GM23248 (cell line): ENCODE measurements at places on chromosomes 12 and 14.

DNA sequence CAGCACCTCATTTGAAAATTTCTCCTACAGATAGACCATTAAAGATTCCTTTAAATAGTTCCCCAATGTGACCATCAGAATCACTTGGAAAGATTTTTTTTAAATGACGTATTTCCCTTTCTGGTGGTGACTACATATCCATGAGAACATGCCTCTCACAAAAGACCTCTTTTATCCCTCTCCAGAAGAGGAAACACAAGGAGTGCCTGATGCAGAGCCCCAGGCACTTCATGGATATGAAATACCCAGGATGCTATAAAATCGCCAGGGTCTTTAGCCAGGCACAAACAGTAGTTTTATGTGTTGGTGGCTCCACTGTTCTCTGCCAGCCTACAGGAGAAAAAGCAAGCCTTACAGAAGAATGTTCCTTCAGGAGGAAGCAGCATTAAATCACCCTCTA lies 97.1 kb downstream of the ETNK1 start:
- no peak for DNase-seq

- DNase-seq: no peak
Observed at GRCh38 chr12:90915353-90915752, 39.6 kb downstream of the CCER1 start.

- no peak for DNase-seq
Observed at GRCh38 chr12:75938189-75938588, 93.4 kb downstream of the PHLDA1 start.

GRCh38 chr12:46224386-46224785 lies 44.5 kb downstream of the SLC38A1 start:
- DNase-seq: peak; percentile 94

DNA sequence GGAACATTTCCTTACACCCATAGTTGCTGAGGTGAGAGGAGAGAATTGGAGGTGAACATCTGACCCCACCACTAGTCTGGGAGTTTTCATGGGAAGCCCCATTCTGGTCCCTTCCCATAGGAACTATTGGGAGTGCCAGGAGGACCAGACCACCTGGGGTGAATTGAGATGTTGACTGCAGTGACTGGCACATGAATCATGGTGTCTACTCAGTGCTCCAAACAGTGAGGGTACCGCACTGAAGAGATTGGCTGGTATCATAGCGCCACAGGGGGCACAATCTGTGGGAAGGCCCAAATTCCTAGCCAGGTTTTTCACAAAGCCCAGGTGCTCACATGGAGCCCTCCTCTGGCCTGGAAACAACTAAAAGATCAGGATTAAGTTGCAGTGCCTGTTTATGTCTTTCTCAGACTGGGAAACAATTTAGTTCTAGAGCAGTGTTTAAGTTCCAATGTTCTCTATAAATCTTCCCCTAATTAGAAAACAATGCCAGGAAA lies 3.7 kb upstream of the RNASE9 start:
- DNase-seq: no peak

- DNase-seq: no peak
Observed at GRCh38 chr12:24977711-24978110, 28.8 kb upstream of the BCAT1 start.

DNA sequence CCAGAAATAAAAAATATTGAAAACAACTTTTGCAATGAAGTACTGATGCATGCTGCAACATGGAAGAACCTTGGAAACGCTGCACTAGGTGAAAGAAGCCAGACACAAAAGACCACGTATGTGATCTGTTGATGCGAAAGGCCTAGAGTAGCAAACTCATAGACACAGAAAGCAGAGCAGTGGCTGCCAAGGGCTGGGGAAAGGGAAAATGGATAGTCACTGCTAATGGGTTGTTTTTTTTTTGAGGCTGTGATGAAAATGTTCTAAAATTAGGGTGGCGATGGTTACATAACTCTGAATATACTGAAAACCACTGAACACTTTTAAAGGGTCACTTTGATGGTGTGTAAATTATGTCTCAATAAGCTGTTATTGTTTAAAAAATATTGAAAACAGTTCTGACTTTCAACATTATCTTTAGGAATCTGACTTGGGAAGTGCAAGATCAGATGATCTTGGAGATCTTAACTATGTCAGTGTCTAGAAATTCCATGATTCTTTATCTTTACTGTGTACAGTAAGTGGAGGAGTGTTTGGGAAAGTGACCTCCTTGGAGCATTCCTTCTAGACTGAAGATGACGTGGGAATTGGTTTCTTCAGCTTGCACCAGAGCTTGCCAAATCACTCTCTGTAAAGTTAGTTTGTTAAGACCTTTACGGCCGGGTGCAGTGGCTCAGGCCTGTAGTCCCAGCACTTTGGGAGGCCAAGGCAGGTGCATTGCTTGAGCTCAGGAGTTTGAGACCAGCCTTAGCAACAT lies 12.4 kb downstream of the MLXIP start:
- DNase-seq: peak; percentile 97

- no peak for DNase-seq
Observed at GRCh38 chr14:101499080-101499479, 62.2 kb upstream of the DIO3 start.

- no peak for DNase-seq
Observed at GRCh38 chr14:68219407-68219806, 399.8 kb downstream of the RAD51B start.

DNA sequence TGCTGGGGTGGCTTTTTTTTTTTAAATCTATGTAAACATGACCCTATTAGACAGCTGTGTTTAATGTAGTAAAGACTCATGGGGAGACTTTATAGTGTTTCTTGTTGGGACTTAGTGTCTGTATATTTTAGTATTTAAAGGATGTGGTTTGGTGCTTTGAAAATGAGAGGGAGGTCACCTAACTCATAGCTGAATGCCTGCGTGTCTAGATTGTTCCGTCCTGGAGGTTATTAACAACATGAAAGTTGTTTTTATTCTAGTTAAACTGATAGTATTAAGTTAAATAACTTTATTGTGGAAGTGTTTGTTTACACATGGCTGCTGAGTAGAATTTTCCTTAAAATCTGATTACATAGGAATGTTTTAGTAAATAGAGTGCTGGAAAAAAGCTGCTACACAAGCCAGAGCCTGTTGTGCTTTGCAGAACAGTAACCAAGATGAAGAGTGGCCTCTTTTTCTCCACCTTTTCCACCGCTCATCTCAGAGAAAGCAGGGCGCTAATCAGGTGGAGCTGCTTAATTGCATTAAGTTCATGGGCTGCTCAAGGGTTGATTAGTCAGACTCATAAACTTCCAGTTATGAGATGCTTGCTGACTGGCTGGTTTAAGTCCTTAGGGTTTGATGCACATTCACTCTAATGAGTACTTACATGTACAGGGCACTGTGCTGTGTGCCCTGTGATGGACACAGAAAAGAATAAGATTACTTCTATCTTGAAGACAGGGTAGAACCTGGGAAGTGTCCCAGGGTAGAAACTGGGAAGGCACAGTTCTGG lies 62.7 kb downstream of the FBXO34 start:
- no peak for DNase-seq

DNA sequence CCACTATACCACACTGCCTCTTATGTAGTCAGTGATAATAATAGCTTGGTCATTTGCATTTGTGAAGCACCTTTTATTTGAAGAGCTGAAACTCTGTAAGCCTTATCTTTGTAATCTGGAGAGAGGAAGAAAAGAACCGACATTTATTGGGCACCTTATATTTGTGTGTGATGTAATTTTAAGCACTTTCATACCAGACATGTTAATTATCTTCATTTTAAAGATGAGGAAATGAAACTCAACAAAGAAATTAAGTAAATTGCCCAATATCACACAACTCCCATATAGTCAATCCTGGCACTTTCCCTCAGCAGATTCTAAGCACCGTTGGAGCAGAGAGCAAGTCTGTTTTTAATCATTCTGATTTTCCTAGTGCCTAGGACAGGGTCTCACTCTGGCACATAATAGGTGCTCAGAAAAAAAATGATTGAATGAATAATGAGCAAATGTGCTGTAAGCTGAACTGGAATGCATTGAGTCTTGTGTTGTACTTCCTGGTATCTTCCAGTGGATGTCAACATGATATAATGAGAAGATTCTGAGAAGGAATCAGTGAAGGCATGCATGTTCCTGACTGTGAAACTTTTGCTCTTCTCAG lies 418.9 kb downstream of the ZFP36L1 start:
- no peak for DNase-seq

DNA sequence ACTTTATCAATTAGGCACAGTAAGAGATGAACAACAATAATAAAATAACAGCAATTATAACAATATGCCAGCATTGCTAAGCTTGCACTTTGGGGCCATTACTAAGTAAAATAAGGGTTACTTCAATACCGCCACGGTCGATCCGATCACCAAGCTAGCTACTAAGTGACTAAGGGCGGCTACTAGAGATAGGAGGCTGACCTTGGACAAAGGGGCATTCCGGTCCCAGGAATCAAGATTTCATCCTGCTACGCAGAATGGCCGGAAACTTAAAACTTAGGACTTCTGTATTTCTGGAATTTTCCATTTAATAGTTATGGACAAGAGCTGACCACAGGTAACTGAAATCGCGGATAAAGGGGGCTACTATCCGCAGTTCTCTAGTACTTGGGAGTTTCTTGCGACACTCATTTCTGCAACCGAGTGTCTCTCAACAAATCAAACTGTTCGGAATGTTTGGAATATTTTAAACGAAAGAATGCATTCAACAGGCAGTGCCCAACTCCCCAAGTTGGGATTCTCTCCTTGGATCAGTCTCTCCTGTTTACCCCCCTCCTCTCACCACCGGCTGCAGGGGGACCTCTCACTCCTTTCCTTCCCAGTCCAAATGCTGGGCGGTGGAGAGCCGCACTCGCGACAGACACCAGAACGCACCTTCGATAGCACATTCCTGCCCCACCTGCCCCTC lies 650 bp downstream of the HEBP1 start:
- peak; percentile 49 for DNase-seq

GRCh38 chr12:52735816-52736632 lies 32.7 kb upstream of the KRT77 start:
- DNase-seq: no peak

DNA sequence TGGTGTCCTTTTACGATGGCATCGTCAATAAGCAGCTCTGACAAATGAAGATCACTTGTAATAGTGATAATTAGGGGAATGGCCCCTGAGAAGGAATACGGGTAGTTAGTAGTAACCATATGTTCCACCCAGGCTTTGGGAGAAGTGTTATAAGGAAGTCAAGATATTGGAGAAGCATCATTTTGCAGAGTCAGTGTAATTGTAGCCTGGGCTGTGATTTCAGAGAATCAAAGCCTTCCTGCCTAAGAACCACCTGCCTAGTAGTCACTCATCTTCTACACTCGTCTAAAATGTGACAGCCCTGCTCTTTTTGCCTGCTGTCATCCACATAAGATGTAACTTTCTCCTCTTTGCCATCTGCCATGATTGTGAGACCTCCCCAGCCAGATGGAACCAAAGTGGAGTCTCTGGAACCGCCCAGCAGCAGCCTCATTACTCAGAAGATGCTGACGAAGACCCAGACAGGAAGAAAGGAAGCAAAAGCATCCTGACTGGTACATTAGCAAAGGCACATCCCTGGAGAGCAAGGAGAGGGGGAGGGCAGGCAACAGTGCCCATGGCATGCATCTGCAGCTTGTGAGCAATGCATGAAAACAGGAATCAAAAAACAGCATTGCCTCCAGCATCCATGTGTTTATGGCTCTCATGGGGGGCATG lies 12.6 kb upstream of the EDDM3A start:
- DNase-seq: no peak

DNA sequence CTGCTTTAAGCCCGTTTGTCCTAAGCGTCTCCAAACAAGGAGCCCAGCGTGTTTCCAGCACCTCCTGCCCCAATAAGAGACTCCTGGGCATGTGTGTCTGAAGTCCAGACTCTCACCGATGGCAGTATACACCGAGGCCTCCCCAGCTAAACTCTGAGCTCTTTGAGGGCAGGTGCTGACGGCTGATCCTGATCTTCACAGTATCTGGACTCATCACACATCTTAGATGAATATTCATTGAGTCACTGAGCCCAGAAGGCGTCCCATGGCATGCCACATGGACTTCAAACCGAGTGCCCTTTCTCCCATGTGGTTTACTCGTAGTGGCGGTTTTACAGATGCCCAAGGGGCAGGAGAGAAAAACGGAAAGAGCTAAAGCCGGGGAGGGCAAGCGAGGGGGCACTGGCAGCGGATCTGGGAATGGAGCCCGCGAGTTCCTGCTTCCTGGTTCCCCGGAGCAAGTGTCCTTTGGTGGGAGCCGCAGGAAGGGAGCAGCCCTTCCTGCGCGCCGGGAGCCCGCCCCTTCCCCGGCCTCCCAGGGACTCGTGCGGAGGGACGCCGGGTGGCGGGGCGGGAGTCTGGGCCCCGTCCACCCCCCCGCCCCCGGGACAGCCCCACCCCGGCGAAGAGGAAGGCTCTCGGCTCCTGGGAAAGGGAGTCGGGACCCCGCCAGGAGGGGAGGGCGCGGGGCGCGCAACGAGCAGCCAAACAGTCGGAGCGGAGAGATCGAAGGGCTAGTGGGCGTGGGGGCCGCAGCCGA lies 585 bp upstream of the TEAD4 start:
- DNase-seq: peak; percentile 83

- DNase-seq: peak; percentile 62
Observed at GRCh38 chr14:55711175-55711811, 131.3 kb downstream of the KTN1 start.

DNA sequence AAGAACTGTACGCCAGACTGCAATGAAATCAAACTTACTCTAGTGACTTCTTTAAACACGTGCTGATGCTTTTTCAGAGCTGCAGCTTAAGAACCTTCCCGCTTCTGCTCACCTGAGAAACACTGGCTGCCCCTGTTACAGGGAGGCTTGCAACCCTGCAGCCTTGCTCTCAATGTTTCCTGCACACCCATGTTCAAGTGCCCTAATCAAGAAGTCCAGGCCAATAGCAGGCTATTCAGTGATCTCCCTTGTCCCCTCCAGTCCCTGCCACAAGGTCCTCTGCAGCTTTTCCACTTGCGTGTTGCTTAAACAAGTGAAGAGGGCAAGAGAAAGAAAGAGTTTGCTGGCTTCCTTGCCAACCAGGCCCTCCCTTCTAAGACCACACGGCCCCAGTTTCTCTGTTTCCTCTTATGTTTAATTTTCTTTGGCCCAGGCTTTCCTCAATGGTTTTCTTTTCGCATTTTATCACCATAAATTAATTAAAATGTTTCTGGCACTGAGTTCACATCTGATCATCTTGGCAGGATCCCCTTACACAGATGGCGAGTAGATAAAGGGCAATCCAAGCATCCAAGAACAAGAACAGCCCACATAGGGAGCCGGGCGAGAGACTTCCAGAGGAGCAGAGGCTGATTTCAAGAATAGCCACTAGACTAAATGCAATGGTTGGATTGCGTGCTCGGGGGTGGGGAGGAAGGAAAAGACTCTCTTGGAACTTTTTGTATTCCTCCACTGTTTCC lies 82.3 kb upstream of the CDKN3 start:
- DNase-seq: no peak

- no peak for DNase-seq
Observed at GRCh38 chr14:103684871-103685270, 30.4 kb downstream of the XRCC3 start.

DNA sequence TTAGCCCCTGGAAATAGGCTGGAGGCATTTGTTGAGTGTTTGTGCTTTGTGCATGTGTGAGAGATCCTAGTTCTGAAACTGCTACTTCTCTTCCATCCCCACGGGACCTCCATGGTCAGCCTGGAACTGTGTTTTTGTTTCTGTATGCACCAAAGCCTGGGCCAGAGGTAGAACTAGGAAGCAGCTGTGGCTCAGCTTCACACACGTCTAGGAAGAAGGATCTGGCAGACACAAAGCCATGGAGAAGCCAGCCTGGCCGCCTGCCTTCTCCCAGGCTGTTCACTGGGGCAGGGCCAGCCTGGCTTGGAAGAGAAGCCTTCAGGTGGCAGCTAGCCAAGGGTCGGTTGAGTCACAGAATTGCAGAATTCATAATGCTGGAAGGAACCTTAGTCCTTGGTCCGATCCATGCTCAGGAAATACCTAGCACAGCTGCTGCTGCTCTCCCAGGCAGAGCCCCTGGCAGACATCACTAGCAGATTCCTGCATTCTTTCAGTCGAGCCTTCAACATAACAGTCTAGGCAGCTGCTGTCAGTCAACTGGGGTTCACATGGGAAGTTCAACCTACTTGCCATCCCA lies 27.0 kb downstream of the RIN3 start:
- peak; percentile 99 for DNase-seq
